ENCODE measurements at places on chromosomes 4 and X.

DNA sequence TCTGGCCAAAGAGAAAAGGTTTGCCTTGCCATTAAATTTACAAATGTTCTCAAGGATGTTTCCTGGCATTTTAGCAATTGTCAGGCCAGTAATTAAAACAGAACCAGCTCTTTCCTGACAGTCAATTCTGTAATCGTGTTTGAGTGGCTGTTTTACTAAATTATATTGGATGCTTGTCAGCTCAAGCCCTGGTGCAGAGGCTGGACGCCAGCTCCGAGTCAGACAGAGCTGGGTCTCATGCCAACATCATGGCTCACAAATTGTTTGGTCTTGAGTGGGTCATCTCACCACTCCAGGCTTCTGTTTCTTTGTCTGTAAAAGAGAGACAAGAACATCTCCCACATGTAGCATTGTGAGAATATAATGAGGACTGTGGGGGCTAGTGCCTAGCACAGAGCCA, 190.3 kb upstream of the PSAPL1 start:
- DNase-seq: no peak

DNA sequence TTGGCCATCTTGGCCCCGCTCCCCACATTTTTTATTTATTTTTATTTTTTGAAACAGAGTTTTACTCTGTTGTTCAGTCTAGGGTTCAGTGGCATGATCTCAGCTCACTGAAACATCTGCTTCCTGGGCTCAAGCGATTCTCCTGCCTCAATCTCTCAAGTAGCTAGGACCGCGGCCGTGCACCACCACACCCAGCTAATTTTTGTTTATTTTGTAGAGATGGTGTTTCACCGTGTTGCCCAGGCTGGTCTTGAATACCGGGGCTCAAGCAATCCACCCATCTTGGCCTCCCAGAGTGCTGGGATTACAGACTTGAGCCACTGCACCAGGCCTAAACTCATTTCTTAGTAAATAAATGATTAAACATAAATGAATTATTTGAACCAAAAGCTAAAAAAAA, 322.0 kb upstream of the LCORL start:
- DNase-seq: no peak

- DNase-seq: no peak
Observed at GRCh38 chrX:71128166-71128833, 9.9 kb downstream of the MED12 start.

- DNase-seq: no peak
Observed at GRCh38 chr4:116055857-116056827, 942.7 kb upstream of the NDST4 start.

DNA sequence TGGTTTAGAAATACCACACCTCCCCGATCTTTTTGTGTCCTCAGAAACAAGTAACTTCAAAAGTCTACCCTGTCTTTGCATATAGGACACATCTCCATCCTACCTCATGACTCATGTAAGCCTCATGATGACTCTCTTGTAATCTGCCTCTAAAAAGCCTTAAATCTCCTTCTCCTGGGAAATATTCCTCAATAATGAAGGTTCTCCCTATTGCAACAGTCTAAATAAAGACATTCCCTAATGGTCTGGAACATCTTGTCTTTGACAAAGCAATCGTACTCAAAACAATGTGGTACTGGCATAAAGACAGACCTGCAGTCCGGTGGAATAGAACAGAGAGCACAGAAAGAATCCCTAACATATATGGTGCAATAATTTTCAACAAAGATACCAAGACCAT, 257.7 kb downstream of the OPHN1 start:
- DNase-seq: no peak

GRCh38 chrX:119640731-119641170, 34.5 kb upstream of the NKRF start:
- DNase-seq: no peak

GRCh38 chr4:167117273-167117672, 117.0 kb downstream of the SPOCK3 start:
- no peak for DNase-seq

GRCh38 chr4:18012807-18013462, 8.6 kb downstream of the LCORL start:
- no peak for DNase-seq

- no peak for DNase-seq
Observed at GRCh38 chrX:47863187-47863586, 26.5 kb downstream of the ZNF81 start.

- DNase-seq: no peak
Observed at GRCh38 chr4:126647756-126648397, 984.9 kb upstream of the INTU start.

DNA sequence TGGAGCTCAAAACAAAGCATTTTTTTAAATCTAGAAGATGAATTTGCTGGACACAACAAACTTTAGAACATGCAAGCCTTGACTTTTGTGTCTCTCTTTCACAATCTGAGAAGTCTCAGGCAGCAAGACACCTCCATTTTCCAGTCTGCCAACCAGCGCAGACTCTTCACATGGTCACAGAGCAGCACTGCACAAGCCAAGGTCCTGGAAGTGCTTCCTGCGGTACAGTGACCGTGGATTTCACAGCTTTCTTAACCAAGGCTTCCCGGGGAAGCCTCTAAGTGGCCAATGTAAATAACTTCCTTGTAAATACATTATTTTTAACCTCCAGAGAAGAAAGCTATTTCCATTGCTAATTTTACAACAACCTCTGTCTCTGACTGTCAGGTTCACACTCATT, 31.2 kb downstream of the ZNF827 start:
- DNase-seq: no peak

GRCh38 chr4:7861440-7861881, 78.2 kb downstream of the AFAP1 start:
- no peak for DNase-seq

DNA sequence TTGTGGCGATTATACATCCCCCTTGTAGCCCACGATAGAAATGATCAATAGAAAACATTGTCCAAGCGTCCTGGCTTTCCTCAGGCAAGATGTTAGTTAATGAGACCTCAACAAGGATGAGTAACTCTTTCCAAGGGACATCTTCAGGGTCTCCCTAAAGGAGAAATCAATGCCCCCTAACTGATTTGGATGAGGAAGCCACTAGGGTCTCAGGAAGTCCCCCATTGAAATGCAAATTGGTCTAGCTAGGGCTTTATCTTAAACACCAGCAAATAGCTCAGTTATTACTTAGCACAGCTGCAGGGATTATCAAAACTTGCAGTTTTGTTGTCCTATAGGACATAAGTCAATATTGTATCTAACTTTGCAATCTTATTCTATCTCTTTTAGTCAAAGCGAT, 721.5 kb downstream of the IL1RAPL1 start:
- no peak for DNase-seq

- DNase-seq: no peak
Observed at GRCh38 chrX:154334496-154334895, 38.9 kb downstream of the TKTL1 start.

DNA sequence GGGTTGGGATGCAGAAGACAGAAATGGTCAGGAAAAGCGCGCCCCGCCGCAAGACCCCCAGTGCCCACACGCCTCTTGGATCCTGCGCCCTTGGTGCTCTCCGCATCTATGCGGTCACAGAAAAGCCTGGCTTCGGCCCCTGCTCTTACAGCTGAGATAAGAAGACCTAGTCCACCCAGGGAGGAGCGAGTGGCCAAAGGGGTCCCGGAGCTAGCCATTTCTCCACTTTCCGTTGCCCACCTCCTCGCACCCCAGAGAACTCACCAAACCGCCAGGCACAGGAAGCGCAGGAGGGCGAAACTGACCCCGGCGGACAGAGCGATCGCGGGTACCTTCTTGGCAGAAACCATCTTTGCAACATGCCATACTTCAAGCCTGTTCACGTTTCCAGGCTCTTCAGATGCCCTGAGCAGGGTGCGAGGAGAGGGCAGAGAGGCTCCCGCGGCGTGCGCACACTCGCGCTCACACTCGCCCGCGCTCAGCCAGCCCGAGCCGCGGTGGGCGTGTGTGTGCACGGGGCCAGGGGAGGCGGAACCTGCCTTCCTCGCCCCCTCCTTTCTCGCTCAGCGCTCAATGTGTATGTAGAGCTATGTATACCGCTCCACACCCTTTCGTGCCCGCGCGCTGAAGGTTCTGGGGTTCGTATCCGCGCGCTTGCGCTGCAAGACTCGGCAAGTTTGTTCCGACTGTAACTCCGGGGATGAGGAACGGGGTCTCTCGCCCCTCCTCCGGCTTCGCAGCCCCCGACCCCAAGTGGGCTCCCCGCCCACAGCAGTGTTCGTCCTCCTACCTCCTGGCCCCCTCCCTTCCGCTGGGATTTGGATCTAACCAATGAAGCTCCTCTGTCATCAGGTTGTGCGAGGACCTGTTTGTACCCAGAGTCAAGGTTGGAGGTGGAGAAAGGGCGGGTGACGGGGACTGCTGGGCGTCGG, at the start of gene GABRA4:
GABRA4 (minus strand) TSS at position 507 of the 932 bp plus-strand sequence; CDS start at position 350, 157 bp downstream.
- DNase-seq: no peak

GRCh38 chr4:85544751-85545150, 69.8 kb downstream of the ARHGAP24 start:
- no peak for DNase-seq

GRCh38 chr4:41307638-41308037, 50.9 kb downstream of the UCHL1 start:
- DNase-seq: no peak

DNA sequence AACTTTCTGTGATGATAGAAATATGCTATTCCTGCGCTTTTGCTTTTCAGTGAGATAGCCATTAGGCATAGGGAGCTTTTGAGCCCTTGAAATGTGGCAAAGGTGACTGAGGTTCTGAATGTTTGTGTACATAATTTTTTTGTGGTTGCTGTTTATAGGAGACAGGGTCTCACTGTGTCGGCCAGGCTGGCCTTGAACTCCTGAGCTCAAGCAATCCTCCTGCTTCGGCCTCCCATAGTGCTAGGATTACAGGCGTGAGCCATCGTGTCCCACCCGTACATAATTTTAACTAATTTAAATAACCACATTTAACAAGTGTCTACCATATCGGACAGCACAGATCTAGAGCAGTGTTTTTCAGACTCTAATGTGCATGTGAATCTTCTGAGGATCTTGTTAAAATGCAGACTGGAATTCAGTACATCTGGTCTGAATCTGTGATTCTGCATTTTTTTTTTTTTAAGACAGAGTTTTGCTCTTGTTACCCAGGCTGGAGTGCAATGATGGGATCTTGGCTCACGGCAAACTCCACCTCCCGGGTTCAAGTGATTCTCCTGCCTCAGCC, 45.3 kb downstream of the CASP6 start:
- no peak for DNase-seq

Measured in activated CD4-positive, alpha-beta T cell treated with anti-CD3 and anti-CD28 coated beads for 1 hour (primary cell).